ENCODE measurements at places on chromosomes 11 and 22.

- no peak for DNase-seq
Observed at GRCh38 chr22:48778308-48779195, 1049.1 kb downstream of the BRD1 start.

DNA sequence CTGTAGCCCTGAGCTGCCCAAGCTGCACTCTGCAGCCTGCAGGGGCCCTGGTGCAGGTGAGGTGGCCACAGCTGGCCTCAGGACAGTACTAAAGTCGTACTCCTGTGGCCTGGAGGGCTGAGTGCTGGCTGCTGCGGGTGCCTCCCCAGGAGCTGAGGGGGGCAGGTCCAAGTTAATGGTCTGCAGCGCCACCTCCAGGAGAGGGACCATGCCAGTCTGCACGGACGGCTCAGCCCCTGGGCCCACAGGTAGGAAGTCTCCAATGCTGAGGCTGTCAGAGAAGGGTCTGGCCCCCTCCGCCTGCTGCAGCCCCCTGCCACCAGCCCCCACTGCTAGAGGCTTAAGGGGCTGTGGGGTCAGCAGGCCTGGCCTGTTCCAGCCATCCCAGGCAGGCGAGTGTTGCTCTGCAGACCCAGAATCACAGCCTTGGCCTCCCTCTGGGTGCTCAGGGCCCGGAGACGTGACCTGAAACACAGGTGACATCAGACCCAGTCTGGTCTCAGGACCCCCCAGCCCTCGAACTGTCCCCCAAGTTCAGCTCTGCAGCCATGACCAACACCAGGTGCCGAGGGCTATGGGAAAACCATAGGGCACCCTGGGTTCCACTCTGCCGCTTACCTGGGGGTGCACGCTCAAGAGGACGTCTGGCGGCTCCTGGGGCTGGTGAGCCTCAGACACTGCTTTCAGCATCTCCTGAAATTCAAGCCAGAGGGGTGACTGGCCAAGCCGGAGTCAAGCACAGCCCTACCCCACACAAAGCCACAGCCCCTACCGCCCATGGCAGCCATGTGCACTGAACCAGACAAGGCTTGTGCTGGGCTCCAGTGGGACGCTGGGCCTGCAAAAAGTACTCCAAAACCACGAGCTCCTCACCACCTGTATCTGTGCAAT is 20.8 kb downstream of the SELENOO start:
- no peak for DNase-seq

DNA sequence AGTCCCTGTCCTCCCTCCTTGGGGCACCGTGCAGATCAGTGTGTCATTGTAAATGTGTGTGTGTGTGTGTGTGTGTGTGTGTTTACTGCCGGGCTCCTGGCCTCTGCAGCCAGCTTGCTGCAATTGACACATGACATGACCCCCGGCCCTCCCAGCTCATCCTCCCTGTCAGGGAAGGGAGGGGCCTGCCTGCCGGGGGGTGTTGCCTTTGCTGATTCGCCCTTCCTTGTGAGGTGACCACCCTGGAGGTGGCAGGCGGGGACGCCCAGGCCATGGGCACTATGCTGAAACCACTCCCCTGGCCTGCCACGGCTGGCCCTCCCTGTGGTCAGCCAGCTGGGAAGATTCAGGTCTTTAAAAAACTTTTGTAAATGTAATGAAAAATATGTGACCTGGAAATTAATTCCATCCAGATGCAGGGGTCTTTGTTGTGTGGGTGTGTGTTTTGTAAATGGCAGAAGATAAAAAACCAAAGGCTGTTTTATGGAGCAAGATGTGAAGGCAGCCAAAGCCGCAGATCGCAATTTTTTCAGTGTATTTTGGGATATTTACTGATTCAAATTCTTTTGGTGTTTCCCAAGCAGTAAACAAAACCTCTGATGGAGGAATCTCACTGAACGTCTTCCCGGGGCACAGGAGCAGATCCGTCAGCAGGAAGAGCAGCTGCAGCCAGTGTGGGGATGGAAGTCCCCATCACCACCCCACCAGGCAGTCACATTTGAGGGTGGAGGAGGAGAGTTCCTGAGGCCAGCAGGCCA is 23.2 kb downstream of the SHISAL1 start:
- no peak for DNase-seq

DNA sequence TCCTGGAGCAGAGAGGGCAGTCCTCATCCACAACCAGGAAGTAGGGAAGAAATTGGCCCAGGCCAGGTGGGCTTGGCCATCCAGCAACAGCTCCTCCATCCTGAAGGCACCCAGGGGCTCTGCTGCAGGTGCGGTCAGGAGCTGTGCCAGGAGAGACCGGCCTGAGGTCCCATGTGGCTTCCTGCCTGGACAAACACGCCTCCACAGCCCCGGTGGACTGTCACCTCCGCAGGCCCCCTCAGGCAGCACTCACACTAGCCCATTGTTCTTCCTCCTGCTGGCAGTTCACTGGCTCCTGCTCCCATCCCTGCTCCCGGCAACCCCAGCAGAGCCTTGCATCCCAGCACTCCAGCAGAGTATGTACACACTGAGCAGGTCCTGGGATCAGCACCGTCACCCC is 16.0 kb upstream of the POU2AF1 start:
- no peak for DNase-seq

DNA sequence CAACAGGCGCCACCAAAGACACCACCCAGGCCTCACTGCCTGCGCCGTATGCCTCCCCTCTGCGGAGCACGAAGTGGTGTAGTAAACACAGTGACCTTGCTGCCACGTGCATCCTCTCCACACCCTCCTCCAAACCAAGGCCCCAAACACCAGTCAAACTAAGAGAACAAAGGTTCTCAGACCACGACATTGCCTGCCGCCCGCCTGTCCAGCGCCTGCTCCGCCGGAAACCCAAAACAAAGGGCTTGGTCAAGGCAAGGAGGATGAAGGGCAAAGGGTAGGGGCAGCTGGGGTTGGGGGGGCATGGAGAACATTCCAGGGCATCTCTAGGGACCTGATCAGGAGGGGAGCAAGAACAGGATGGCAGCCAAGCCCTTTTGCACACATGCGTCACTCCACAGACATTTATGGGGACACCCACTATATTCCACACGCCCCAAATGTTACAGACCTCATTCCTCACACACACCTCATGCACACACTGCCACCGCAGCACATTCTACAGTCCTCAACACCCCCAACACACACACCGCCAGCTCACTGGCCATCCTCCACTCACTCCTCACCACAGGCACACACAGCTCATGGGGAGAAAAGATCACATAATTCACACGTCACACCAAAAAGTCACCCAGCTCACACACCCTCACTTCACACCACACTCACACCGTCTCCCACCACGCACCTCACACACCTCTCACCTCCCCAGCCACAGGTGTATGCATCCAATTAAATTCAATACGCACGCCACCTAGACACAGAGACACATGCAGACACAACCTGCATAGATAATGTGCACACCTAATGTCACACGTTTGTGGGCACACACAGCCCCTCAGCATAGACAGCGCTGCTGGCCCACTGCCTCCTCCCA is 34.5 kb downstream of the PDE2A start:
- no peak for DNase-seq

All from NT2/D1 (cell line).